Aorta (tissue), 5 donors: ENCODE measurements at places on chromosomes 5 and 9. TPM values are rescaled to one million over a fixed set of nuclear protein-coding genes. Genes with fewer than 3 reads are reported as not detected.

DNA sequence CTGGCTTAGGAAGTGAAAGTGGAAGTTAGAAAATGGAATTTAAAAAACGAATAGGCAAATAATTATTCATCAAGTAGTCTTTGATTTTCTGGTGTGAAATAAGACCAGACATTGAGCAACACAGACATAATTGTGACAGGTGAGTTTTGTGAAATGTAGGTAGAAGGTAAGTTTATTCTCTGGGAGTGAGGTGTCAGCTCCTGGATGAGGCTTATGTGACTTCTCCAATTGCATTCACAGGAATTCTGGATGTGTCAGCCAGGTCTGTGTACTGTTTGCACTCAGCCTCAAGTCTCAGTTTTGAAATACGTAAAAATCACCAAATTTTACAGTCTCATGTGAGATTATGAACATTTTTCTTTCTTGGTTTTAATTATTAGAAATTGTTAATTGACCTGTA is 537.6 kb downstream of the CETN3 start:
- H3K27me3 ChIP-seq: no peaks in the 10 kb centered on the region
- no peak overlapping the region for H3K4me3 ChIP-seq
- H3K4me1 ChIP-seq: no peaks in the 10 kb centered on the region
- H3K27ac ChIP-seq: no peak overlapping the region
- DNase-seq: no peak

GNPDA1 gene
- total RNA-seq: 18.7 TPM

- H3K4me3 ChIP-seq: no peak overlapping the region
- DNase-seq: no peak
- no peaks in the 10 kb centered on the region for H3K36me3 ChIP-seq
- no peak overlapping the region for H3K27ac ChIP-seq
- no peaks in the 10 kb centered on the region for H3K27me3 ChIP-seq
- no peaks in the 10 kb centered on the region for H3K4me1 ChIP-seq
Measured at GRCh38 chr5:135341696-135342550, 57.1 kb downstream of the MACROH2A1 start.

DNA sequence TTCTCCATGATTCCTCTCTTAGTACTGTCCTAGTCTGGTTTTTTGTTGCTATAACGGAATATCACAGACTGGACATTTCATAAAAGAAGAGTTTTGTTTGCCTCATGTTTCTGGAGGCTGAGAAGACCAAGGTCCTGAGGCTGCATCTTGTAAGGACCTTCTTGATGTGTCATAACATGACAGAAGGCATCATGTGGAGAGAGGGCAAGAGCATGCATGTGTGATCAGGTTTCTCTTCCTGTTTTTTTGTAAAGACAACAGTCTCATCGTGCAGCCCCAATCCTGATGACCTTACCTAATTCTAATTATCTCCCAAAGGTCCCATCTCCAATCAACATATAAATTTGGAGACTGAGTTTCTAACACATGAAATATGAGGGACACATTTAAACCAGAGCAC is 108.4 kb downstream of the MSX2 start:
- H3K36me3 ChIP-seq: no peaks in the 10 kb centered on the region
- no peak overlapping the region for H3K27ac ChIP-seq
- no peaks in the 10 kb centered on the region for H3K27me3 ChIP-seq
- no peak for DNase-seq

DNA sequence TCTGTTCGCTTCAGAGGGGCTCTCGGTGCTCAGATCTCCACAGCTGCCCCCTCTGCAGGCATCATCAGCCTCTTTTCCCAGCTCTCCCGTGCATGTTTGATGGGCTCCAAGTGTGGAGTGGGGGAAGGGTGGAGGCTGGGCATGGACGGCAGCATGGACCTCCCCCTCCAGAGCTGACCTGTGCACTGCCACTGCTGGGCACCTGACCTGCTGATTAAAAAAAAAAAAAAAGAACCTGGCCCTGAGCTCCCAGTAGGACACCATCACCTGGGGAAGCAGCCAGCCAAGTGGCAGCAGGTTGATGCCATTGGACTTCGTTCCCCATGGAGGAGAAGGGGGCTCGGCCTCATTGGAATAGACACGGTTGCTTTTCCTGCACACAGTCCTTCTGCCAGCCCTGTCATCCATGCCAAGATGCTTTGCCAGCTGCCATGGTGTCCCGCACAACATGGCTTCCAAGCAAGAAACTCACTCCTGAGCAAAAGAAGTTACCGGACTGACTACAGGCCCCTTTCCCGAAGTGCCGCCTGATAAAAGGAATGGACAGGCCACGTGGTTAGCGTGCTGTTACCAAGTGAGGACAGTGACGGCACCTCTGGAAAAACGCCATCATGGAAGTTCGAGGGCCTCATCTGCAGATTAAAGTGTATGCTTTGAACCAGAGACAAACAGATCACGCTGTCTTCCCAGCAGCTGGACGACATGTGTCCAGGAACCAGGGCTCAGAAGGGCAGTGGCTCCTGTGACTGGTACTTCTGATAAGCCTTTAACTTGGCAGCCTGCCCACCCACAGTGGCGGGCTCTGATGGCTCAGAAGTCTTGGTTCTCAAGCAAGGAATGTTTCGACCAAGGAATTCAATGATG is 14.7 kb upstream of the BRD3OS start:
- H3K4me1 ChIP-seq: no peaks in the 10 kb centered on the region
- no peak overlapping the region for H3K4me3 ChIP-seq
- H3K36me3 ChIP-seq: no peaks in the 10 kb centered on the region
- H3K27me3 ChIP-seq: no peaks in the 10 kb centered on the region
- DNase-seq: no peak

SLC9A3 gene
- 0.97 TPM for total RNA-seq

GRCh38 chr9:90009447-90009846 is 404.6 kb downstream of the GADD45G start:
- H3K27ac ChIP-seq: no peak overlapping the region
- DNase-seq: peak; percentile 57
- no peak overlapping the region for H3K4me3 ChIP-seq
- no peaks in the 10 kb centered on the region for H3K4me1 ChIP-seq
- no peaks in the 10 kb centered on the region for H3K36me3 ChIP-seq

DNA sequence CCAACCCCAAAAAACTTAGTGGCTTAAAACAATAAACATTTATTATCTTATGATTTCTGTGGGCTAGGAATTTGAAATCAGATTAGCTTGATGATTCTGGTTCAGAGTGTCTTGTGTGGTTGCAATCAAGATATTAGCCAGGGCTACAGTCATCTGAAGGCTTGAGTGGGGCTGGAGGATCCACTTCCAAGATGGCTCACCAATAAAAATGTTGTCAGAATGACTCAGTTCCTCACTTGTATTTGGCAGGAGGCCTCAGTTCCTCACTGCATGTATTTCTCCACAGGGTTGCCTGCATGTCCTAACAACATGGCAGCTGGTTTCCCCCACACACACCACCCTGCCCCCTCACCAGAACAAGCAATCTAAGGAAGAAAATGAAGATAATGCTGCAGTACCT is 98.2 kb upstream of the NIPBL start:
- H3K4me1 ChIP-seq: no peaks in the 10 kb centered on the region
- no peak overlapping the region for H3K4me3 ChIP-seq
- DNase-seq: no peak
- H3K27me3 ChIP-seq: no peaks in the 10 kb centered on the region

DNA sequence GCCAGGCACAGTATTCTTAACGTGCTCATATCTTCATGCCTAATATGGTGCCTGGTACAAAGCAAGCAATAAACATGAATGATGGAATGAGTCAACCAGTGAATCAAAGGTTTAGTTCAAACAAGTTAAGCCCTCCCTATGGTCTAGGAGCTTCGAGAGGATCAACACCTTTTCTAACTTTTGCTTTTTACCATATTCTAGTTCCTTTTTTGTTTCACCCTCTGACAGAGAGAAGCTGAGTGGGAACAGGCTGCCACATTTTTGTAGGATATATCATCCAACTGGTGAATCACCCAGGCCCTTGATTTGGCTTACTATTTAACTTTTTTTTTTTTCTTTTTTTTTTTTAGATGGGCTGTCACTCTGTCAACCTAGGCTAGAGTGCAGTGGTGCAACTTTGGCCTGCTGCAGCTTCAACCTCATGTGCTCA is 39.3 kb upstream of the TNC start:
- peaks cover 4% of the 10 kb centered on the region for H3K4me1 ChIP-seq
- no peaks in the 10 kb centered on the region for H3K27me3 ChIP-seq
- no peak overlapping the region for H3K4me3 ChIP-seq
- peak; percentile 54 for DNase-seq
- H3K36me3 ChIP-seq: no peaks in the 10 kb centered on the region

DNA sequence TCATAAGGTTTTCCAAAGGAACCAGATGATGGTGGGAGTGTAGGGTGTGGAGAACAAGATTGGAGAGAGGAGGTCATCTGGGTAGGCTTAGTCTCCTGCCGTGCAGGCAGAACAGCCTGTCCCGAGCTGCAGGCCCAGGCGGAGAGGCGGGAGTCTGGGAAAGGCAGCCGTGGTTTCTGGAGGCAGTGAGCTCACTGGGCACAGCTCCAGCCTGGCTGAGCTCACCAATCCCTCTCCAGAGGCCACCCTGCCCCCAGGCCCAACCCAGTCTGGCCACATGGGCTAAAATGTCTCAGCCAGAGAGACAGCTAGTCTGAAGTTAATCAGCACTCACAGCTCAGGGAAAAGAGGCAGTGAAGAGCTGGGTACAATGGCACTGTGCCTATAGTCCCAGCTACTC is 12.3 kb downstream of the P4HA2 start:
- peak; percentile 97 for DNase-seq
- peaks cover 3% of the 10 kb centered on the region for H3K36me3 ChIP-seq
- no peaks in the 10 kb centered on the region for H3K27me3 ChIP-seq

- H3K27me3 ChIP-seq: no peaks in the 10 kb centered on the region
- no peaks in the 10 kb centered on the region for H3K36me3 ChIP-seq
- DNase-seq: no peak
- H3K4me3 ChIP-seq: no peak overlapping the region
Measured at GRCh38 chr5:122907276-122907675, 61.9 kb downstream of the SNX24 start.

DNA sequence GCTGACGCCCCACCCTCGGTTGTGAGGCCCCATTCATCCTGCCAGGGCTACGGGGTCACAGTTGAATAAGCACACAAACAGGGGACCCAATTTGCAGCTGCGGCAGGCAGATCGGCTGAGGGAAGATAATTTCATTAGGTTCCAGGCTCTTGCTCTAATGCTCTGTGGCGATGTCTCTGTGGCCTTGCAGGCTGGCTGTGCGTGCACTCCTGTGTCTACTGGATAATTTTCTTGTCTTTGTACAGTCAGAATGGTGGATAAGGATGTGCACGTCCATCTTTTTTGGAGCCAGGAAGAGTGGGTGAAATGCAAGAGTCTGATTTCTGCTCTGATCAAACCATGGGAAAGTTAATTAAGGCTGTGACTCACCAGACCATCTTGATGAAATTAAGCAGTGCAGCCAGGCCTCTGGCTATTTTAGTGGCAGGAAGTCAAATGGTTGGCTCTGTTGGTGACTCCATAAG is 39.2 kb downstream of the NSG2 start:
- no peaks in the 10 kb centered on the region for H3K27me3 ChIP-seq
- H3K4me1 ChIP-seq: no peaks in the 10 kb centered on the region
- no peak for DNase-seq

TMEM215 gene
- not detected for total RNA-seq

- no peak overlapping the region for H3K4me3 ChIP-seq
- H3K27me3 ChIP-seq: no peaks in the 10 kb centered on the region
- peaks cover 2% of the 10 kb centered on the region for H3K4me1 ChIP-seq
- no peak for DNase-seq
Measured at GRCh38 chr9:124079176-124079925, 67.8 kb downstream of the LHX2 start.

PRRX2 gene
- 51.9 TPM for total RNA-seq

DNA sequence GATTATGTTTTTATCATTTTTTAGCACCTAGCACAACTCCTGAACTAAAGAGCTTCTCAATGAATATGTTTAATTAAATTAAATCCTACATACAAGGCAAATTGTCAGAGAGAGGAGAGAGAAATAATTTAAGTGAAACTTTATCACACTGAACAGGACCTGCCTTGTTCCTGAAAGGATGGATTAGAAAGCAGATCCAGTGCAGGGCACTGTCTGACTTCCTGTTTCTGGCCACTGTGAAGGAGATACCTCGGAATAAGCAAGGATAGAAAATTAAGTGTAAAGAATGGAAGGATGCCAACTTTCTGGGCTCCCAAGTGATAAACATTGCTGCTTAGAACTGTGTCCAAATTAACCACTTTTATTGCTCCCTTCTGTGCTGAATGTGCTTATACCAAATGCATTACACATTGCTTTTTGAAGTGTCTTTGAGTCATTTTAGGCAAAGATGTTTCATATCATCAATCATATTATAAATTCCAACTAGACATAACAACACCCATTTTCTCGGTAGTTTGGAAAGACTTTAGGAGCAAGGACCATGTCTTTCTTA is 89.1 kb upstream of the SPDL1 start:
- no peaks in the 10 kb centered on the region for H3K27me3 ChIP-seq
- H3K27ac ChIP-seq: no peak overlapping the region
- no peak overlapping the region for H3K4me3 ChIP-seq

DNA sequence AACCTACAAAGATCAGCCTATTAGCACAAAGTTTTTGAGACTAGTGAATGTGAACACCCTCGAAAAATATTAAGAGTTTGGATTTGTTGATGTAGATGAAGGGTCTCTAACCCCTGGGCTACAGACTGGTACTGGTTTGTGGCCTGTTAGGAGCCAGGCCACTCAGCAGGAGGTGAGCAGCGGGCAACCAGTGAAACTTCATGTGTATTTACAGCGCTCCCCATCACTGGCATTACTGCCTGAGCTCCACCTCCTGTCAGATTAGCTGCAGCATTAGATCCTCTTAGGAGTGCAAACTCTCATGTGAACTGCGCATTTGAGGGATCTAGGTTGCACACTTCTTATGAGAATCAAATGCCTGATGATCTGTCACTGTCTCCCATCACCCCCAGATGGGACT is 11.2 kb upstream of the PAM start:
- H3K4me3 ChIP-seq: no peak overlapping the region
- no peak for DNase-seq
- no peaks in the 10 kb centered on the region for H3K4me1 ChIP-seq
- no peaks in the 10 kb centered on the region for H3K36me3 ChIP-seq
- H3K27me3 ChIP-seq: no peaks in the 10 kb centered on the region
- H3K27ac ChIP-seq: no peak overlapping the region

TRPM3 gene
- total RNA-seq: 5.7 TPM

DNA sequence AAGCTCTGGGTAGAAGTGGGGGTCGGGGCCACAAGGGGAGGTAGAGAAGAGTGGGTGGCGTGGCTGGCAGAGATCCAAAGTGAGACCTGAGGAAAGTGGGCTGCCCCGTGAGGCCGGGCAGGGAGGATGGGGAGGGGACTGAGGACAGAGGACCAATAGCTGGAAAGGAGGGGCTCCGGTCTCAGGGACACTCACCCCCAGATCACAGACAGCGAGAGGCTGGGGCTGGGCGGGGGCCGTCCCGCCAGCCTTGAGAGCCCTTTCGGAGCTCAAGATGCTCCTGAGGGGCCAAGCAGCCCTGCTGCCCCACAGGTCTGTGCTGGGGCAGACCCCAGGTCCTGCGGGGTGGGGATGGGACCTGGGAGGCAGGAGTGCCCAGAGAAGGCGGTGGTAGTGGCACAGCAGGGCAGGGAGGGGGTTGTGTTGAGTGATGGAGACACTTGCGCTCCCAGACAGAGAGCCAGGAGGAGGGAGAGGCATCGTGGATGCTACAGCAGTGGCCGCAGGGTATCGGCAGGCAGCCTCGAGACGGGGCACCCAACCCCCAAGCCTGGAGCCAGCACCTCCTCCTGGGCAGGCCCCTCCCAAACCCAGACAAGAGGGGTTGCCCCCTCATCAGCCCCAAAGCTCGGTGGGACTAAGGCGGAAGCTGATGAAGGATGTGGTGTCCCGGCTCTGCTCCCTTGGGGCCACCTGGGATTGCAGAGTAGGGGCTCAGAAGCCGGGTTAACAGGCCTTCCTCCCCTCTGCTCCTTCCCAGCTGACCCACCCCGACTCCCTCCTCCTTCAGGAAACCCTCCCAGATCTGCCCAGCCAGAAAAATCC is 3.4 kb downstream of the SARDH start:
- H3K4me1 ChIP-seq: no peaks in the 10 kb centered on the region
- DNase-seq: peak; percentile 40
- no peaks in the 10 kb centered on the region for H3K36me3 ChIP-seq
- no peaks in the 10 kb centered on the region for H3K27me3 ChIP-seq
- no peak overlapping the region for H3K4me3 ChIP-seq
